Effector memory CD4-positive, alpha-beta T cell (primary cell): ENCODE measurements at places on chromosomes 6 and 20.

DNA sequence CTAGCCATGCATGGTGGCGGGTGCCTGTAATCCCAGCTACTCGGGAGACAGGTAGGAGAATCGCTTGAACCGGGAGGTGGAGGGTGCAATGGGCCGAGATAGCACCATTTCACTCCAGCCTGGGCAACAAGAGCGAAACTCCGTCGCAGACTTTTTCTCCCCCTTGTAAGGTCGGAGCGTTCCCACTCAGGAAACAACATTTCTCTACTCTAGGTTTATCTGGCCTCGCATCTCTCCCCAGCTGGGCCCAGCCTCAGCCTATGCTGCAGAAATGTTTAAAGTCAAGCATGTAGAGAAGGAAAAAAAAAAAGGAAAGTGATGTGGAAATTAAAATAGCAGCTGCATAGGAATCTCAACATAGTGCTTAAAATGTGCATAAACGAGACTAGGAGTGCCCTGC lies 172.3 kb downstream of the TRIM27 start:
- H3K4me1 ChIP-seq: no peaks in the 10 kb centered on the region
- H3K27me3 ChIP-seq: peaks cover 5% of the 10 kb centered on the region
- H3K27ac ChIP-seq: no peak overlapping the region
- H3K4me3 ChIP-seq: no peak overlapping the region
- no peak for DNase-seq

- H3K4me3 ChIP-seq: no peak overlapping the region
- no peak overlapping the region for H3K27ac ChIP-seq
- H3K4me1 ChIP-seq: no peaks in the 10 kb centered on the region
These were observed 247.7 kb upstream of the FAM83B start for GRCh38 chr6:54598787-54599313.

DNA sequence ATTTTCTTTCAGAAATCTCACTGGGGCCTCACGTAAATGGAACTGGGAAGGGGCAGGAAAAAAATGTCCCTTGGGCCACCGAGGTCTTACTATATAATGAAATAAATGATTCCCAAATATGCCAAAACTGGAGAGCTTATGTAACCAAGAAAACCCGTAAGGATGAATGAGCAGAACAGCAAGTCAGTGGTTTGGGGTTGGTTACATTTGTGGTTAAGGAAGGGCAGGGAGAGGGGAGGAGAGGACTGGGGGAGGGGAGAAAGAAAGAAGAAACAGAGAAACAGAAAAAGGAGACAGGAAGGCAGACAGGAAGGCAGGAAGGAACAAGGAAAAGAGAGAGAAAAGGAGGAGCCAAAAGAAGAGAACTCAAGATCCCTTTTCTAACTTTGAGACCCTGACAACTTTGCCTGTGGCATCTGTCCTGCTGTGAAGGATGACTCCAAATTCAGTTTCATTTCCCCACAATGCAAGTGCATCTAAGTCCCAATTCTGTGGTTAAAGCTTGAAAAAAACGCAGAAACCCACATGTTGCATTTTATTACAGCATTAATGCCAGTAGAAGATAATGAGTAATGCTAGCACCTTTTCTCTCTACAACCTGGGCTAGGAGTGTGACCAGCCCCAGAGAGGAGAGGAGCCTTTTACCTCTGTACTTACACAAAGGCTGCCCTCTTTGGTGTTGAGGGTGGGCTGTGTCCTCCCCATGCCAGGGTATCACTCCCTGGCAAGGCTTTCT lies 10.8 kb upstream of the ARMC2 start:
- no peaks in the 10 kb centered on the region for H3K27me3 ChIP-seq
- H3K36me3 ChIP-seq: no peaks in the 10 kb centered on the region
- no peak overlapping the region for H3K27ac ChIP-seq
- H3K4me1 ChIP-seq: no peaks in the 10 kb centered on the region

GRCh38 chr6:29744621-29745020 lies 21.4 kb downstream of the HLA-F start:
- H3K4me1 ChIP-seq: peaks cover 7% of the 10 kb centered on the region
- no peak overlapping the region for H3K27ac ChIP-seq
- no peaks in the 10 kb centered on the region for H3K27me3 ChIP-seq
- no peak overlapping the region for H3K4me3 ChIP-seq
- H3K36me3 ChIP-seq: no peaks in the 10 kb centered on the region

DNA sequence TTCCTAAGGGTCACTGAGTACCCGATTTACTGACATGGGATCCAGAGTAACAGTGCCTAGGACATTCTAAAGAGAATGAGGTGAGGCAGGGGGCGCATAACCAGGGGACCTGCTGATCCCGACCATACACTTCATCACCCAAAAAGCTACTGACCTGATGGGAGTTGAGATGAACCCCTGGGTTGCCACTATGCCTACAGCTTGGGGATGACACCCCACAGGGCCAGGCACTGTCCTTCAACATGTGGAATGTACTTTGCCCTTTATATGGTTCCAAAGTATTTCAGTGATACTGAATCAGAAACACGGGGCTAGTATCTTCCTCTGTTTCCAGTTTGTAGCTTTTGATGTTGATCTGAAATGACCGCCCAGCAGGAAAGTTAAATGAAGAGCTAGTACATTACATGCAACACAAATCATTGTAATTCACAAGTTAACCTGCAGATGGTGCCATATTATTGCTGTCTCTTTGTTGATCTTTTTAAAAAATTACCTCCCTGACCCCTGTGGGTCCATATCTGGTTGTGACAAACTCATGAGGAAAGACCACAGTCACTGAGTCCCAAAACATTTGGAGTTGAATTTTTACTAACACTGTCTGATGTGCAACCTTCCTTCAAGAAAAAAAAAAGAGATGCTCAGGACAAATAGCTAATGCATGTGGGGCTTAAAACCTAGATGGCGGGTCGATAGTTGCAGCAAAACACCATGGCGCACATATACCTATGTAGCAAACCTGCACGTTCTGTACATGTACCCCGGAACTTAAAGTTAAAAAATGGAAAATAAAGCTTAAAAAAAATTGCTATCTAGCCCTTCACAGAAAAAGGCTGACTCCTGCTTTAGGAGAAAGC lies 42.7 kb upstream of the GCNT2 start:
- no peak overlapping the region for H3K27ac ChIP-seq
- no peak for DNase-seq
- H3K36me3 ChIP-seq: no peaks in the 10 kb centered on the region
- no peak overlapping the region for H3K4me3 ChIP-seq
- H3K27me3 ChIP-seq: no peaks in the 10 kb centered on the region

- H3K27ac ChIP-seq: no peak overlapping the region
- DNase-seq: no peak
- H3K4me1 ChIP-seq: no peaks in the 10 kb centered on the region
These were observed 422.2 kb upstream of the PLCB4 start for GRCh38 chr20:8646716-8647115.

- H3K27me3 ChIP-seq: peaks cover 2% of the 10 kb centered on the region
- H3K4me3 ChIP-seq: no peak overlapping the region
- H3K4me1 ChIP-seq: no peaks in the 10 kb centered on the region
- H3K27ac ChIP-seq: no peak overlapping the region
These were observed 79.1 kb upstream of the AFDN start for GRCh38 chr6:167747645-167748044.

GRCh38 chr6:19662911-19663310 lies 174.3 kb upstream of the ID4 start:
- no peaks in the 10 kb centered on the region for H3K36me3 ChIP-seq
- no peaks in the 10 kb centered on the region for H3K4me1 ChIP-seq
- H3K4me3 ChIP-seq: no peak overlapping the region
- no peak for DNase-seq
- no peak overlapping the region for H3K27ac ChIP-seq
- H3K27me3 ChIP-seq: no peaks in the 10 kb centered on the region

- no peak overlapping the region for H3K4me3 ChIP-seq
- H3K27me3 ChIP-seq: no peaks in the 10 kb centered on the region
- no peaks in the 10 kb centered on the region for H3K36me3 ChIP-seq
- no peak for DNase-seq
- no peaks in the 10 kb centered on the region for H3K4me1 ChIP-seq
- H3K27ac ChIP-seq: no peak overlapping the region
These were observed 22.3 kb downstream of the TPBG start for GRCh38 chr6:82385961-82386360.

- H3K36me3 ChIP-seq: no peaks in the 10 kb centered on the region
- H3K4me3 ChIP-seq: no peak overlapping the region
- DNase-seq: no peak
- H3K27ac ChIP-seq: no peak overlapping the region
- no peaks in the 10 kb centered on the region for H3K4me1 ChIP-seq
- H3K27me3 ChIP-seq: no peaks in the 10 kb centered on the region
These were observed 78.6 kb upstream of the INSM1 start for GRCh38 chr20:20289331-20289730.

- H3K27ac ChIP-seq: no peak overlapping the region
- H3K27me3 ChIP-seq: no peaks in the 10 kb centered on the region
- no peaks in the 10 kb centered on the region for H3K4me1 ChIP-seq
- no peak overlapping the region for H3K4me3 ChIP-seq
- DNase-seq: no peak
These were observed 49.9 kb upstream of the ADGRF1 start for GRCh38 chr6:47091886-47092668.

DNA sequence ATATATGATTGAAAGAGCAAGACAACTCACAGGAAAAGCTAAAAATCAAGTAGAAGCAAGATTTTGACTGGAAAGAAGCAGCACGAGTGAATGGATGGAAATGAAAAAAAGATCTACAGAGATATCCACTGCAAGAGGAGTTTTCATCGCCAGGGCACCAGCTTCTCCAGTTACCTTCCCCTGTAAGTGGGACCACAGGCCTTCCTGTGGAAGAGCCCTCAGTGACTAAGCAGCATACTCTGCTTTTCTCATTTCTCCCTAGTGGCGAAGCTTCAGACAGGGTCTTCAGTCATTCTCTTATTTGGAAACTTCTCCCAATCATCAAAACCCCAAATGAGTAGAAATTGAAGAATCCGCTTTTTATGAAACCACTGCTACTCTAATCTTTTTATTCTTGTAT lies 40.5 kb downstream of the ADGRB3 start:
- DNase-seq: no peak
- no peak overlapping the region for H3K27ac ChIP-seq
- H3K4me1 ChIP-seq: no peaks in the 10 kb centered on the region
- no peaks in the 10 kb centered on the region for H3K27me3 ChIP-seq
- H3K36me3 ChIP-seq: no peaks in the 10 kb centered on the region

DNA sequence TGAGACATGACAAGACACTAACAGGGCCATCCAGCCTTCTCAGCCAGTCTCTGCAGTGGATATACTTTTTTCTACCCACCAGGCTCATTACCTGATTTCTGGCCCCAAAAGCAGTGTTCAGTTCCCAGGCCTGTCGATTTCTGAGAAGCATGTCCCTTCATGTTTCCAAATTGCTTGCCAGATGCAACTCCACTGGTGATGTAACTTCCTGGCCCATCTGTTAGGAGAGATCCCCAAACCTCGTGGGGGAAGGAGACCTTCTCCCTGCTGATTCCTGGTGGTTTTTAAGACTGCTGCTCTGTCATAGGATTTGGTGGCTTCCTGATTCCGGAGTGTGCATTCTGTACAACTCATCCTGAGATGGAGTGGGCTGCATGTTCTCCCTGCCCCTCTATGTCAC lies 31.6 kb upstream of the MRPS10 start:
- no peak for DNase-seq
- no peak overlapping the region for H3K27ac ChIP-seq
- no peaks in the 10 kb centered on the region for H3K4me1 ChIP-seq
- no peaks in the 10 kb centered on the region for H3K27me3 ChIP-seq
- peaks cover 52% of the 10 kb centered on the region for H3K36me3 ChIP-seq
- no peak overlapping the region for H3K4me3 ChIP-seq

GRCh38 chr6:84018453-84019061 lies 15.0 kb upstream of the MRAP2 start:
- no peak for DNase-seq
- H3K27me3 ChIP-seq: no peaks in the 10 kb centered on the region
- H3K4me1 ChIP-seq: no peaks in the 10 kb centered on the region
- no peak overlapping the region for H3K27ac ChIP-seq

DNA sequence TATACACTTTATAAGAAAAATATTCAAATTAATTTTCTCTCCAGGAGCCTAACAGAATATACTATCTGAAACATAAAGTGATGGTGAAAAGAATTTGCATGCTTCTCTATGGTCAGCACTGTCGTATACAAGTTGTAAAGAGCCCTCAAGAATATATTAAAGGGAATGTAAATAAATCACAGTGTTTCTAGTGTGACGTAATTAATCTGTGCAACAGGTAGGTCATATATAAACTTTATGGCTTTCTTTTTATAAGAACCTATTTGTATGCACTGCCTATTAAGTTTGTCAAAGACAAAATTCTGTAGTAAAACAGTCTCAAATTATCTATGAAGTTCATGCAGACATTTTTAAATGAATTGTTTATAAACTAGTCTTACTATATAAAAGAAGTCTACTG lies 347.9 kb upstream of the EYS start:
- no peak overlapping the region for H3K27ac ChIP-seq
- H3K27me3 ChIP-seq: no peaks in the 10 kb centered on the region
- no peaks in the 10 kb centered on the region for H3K36me3 ChIP-seq
- no peak for DNase-seq

DNA sequence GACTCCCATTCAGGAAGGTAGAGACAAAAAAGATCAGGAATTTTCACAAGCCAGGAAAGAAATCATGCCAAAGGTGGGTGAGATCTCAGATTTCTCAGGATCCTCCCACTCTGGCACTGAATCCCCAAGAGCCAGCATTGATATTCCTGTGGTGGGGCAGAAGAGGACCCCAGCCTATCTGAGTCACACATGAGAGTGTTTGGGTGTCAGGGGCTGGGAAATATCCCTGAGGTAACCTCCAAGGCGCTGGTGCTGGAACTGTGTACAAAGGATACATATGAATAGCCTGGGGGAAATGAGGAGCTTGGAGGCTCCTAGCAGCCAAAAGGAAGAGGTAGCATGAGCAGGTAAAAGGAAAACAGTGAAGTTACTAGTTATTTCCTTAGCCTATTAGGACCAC lies 369.4 kb downstream of the BTBD9 start:
- no peak overlapping the region for H3K4me3 ChIP-seq
- H3K36me3 ChIP-seq: peaks cover 3% of the 10 kb centered on the region
- no peaks in the 10 kb centered on the region for H3K27me3 ChIP-seq

GRCh38 chr6:15708231-15708630 lies 45.4 kb upstream of the DTNBP1 start:
- DNase-seq: no peak
- no peak overlapping the region for H3K27ac ChIP-seq
- H3K27me3 ChIP-seq: no peaks in the 10 kb centered on the region
- H3K4me1 ChIP-seq: no peaks in the 10 kb centered on the region
- no peaks in the 10 kb centered on the region for H3K36me3 ChIP-seq

DNA sequence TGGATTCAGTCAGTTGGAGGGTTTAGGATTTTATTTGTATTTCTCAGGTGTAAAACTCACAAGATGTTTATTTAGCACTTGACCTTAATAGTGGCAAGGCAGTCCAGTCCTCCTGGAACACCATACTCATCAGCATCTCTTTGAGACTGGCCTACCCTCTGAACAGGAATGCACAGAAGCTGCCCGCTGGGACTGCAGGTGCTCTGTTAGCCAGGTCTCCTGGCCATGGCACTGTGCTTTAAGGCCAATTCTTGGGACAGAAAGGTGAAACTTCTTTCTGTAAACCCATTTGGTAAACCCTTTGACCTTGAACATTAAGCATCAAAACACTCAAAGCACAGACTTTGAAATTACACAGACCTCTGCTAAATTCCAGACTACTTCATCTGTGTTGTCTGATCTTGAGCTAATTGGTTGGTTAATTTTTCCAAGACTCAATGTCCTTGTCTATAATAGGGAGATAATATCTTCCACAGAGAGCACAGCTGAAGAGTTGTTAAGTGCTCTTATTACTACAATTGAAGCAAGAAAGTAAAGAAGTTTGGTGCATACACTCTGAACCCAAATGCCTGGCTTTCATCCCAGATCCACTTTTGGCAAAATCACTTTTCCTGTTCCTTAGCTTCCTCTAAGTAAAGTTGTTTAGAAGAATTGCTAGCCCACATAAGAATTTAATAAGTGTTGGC lies 54.9 kb upstream of the NT5E start:
- H3K4me1 ChIP-seq: no peaks in the 10 kb centered on the region
- no peak overlapping the region for H3K27ac ChIP-seq
- no peak overlapping the region for H3K4me3 ChIP-seq
- no peak for DNase-seq
